GM23338 (cell line): ENCODE measurements at places on chromosomes 12 and 14.
A peak's percentile ranks its signal among the peaks of the same experiment; 100 is the strongest.

GRCh38 chr14:51950007-51950406 lies 39.3 kb upstream of the RTRAF start:
- no peak for DNase-seq

DNA sequence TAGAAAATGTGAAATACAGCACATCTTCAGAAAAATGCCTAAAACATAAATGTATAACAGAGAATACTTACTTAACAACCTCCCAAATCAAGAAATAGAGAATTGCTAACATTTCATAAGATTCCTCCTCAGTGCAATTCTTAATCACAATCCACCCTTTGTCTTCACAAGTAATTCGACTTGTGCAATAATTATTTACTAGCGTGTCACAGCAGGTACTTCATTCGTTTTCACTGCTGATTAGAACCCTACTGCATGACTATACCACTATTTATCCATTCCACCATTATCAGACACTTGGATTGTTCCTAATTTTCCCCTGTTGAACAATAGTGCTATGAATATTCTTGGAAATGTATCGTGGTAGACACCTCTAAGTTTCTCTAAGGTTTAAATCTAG lies 64.9 kb upstream of the BBS10 start:
- DNase-seq = no peak

GRCh38 chr12:101604132-101604531 lies 9.4 kb downstream of the MYBPC1 start:
- DNase-seq = peak; percentile 20

GRCh38 chr14:93717668-93718320 lies 70.5 kb downstream of the PRIMA1 start:
- DNase-seq = no peak

DNA sequence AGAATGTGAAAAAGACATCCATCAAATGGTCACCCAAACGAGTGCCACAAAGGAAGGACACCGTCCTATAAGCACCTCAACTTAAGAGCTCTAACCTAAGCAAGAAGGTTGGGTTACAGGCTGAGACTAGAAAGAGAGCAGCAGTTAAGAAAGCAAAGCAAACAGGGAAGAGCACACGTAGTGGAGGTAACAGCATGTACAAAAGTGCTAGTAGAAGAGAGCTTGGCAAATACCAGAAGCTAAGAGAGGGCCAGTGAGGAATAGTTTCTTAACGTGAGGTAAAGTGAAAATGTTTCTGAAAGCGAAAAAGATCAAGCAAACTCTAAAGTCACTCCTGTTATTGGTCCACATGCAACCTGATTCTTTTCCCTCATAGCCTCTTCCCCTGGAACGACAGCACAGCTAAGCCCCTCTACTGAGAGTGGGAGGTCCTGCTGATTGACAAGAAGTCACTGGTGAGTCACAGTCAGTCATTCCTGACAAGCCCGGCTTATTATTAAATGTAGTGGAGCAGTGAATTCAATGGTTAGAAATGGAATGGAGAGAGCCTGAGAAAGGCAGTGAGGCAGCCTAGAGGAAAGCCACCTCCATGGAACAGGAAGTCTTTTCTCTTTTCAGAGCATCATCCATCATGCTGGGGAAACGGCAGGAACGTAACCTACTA lies 204.4 kb downstream of the SLC25A21 start:
- DNase-seq = no peak
